CD4-positive, alpha-beta T cell treated with Interleukin-1 beta for 1 hour (primary cell): ENCODE measurements at places on chromosomes 3 and 15.

DNA sequence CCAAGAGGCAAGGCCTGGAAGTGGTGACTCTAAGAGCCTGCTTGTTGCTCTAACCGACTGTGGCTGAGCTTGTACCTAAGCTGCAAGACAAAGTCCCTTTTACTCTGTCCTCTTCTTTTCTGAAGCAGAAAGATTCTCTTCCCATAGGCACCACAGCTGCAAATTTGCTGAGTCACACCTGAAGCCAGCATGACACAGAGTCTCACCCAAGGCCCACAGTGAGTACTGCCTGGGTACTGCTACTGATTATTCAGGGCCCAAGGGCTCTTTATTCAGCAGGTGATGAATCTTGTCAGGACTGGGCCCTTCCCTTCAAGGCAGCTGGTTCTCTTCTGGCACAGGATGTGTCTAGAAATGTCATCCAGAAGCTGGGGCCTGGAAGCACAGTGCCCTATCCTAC lies 18.9 kb upstream of the TIGIT start:
- no peak for DNase-seq

- DNase-seq = peak; percentile 15
Observed at GRCh38 chr15:80778964-80779657, at the start of gene CEMIP. Gene CEMIP, plus strand, starts transcription at chr15:80779370. Its CDS starts 94,510 bp downstream, at chr15:80873880.

- DNase-seq = no peak
Observed at GRCh38 chr15:25333049-25333448, 105.8 kb downstream of the UBE3A start.

- DNase-seq = no peak
Observed at GRCh38 chr15:27623149-27623548, 476.0 kb downstream of the OCA2 start.

DNA sequence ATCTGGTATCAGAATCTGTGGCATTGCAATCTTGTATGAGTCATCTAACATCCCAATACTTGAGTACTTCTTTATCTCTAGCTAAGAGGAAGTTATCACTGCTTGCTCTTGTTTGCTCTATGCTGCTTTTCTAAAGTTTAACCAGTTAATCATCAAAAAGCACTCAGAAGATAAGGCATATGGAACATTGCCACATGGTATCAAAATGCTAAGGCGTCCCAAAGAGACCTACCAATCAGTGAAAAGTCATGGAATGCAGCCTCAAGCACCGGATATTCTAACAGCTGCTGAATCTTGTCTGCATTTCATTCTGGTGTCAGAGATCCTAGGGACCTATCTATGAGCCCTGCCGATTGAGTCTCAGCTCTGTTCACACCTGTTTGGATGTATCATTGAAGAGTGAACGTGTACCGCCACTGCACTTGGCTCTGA lies 192.8 kb downstream of the ARPP21 start:
- no peak for DNase-seq
